ENCODE measurements at places on chromosomes 1 and 21.

DNA sequence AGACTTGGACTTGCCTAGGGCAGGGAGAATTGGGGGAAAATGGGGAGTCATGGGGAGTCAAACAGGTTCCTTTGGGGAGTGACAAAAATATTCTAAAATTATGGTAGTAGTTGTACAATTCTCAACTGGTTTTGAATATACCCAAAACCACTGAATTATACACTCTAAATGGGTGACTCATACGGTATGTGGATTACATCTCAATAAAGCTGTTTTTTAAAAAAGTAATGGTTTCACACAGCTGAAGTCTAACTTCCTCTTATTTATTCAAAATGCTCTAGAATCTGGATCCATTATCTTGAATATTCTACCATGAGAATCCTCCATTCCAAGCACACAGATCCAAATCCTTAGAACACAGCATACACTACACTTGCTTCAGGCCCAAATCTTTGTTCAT lies 11.1 kb downstream of the EIF4G3 start:
- no peak for DNase-seq

DNA sequence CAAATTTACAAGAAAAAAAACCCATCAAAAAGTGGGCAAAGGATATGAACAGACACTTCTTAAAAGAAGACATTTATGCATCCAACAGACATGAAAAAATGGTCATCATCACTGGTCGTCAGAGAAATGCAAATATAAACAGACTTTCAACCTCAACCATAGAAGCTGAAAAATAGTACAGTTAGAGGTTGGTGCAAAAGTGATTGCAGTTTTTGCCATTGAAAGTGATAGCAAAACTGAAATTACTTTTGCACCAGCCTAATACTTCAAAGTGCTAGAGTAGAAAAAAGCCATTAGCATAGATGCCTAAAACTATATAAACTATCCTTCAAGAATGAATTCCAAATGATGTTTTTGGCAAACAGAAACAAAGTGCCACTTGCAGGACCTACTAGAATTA lies 365.8 kb upstream of the DPYD start:
- no peak for DNase-seq

DNA sequence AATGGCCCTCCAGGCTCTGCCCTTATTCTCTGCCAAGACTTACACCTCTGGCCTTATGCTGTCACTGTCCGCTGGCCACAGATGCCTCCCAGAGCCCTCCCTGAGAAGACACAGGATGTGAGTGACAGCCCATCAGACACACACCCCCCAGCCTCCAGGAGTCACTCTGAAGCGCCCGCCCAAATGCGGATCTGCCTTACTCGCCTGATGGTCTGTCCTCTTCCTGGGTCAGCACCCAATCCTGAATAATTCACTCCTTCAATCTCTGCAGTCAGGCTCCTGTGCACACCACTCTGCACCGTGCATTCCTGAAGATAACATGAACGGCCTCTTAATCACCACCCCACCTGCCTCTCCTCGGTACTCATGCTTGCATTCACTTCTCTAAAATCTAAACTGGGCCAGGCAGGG lies 14.7 kb downstream of the CLSTN1 start:
- no peak for DNase-seq

DNA sequence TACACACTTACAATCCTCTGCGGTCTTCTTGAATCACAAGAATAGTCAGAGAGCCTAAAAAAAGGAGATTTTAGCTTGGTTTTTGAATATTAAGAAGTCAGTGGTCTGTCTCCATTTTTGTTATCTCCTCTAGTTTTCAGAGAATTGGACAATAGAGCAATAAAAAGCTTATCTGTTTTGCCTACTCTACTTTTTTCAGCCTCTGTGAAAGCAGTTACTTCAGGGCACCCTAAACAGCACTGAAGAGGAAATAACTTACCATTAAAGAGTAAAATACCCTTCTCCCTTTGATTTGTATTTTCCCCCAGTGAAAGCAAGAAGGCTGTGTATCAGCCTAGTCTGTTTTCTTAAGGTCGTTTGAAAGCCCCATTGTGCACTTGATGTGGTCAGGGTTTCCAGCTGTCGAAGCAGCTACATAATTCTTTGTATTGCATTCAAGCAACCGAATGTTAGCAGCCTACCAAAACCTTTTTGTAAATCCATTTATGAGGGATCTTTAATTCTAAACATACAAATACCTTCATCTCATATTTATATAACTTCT lies 1.0 kb downstream of the NTMT2 start:
- DNase-seq, result no peak

Measured in CD4-positive, alpha-beta T cell treated with Interleukin-1 beta for 1 hour (primary cell).